ENCODE measurements at places on chromosomes 11 and 22.

- peak; percentile 99 for DNase-seq
These were observed 4.8 kb downstream of the SELENOM start for GRCh38 chr22:31102441-31103081.

DNA sequence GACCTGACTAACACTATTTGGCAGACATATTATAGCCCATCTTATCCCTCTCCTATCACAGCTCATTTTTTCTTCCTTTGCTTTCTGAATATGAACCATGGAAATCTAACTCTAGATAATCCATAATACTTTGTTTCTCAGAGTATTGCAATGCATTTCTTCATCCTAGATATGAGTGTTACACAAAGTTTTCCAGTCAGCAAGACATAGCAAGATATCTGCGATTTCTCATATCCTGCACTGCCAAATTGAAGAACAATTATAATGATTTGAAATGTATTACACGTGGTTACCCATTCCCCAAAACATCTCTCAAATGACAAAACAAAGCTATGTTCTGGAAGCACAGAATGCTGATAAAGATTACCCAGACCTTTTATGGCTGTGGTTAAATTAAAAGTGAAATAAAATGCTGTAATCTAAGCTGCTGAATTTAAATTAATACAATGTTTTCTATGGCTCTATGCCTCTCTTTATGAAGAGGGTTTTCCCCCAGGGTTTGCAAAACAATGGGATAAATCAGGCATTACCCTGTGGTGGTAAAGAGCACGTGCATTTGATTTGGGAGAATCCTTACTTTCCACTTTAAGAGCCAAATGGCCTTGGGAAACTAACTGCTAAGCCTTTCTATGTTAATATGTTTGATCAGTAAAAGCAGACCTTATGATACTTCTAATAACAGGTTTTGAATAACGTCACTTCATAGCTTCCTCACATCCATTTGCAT lies 1291.0 kb upstream of the CNTN5 start:
- DNase-seq, result no peak

- peak; percentile 97 for DNase-seq
These were observed at the start of gene CHKB for GRCh38 chr22:50582493-50583293. CHKB (minus strand) TSS chr22:50582849; CDS start chr22:50582781, 68 bp downstream.

DNA sequence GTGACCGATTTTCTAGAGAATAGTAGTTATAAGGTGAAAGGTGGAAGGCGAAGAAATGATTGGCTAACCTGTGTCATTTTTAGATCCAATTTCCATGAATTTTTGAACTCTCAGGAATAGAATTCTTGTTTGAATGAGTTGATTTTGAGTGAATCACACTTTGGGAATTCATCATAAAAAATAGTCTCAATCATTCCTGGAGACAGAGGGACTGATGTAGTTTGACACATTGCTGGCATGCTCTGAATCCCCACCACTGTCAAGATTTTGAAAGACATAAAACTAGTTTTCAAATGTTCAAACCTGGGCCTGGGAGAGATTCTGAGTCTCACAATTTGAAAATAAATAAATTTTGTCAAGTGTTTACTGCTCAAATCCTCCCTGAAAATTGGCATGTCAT lies 861.4 kb upstream of the RAG2 start:
- no peak for DNase-seq

GRCh38 chr11:126830216-126830806 lies 170.3 kb downstream of the KIRREL3 start:
- DNase-seq, result no peak

DNA sequence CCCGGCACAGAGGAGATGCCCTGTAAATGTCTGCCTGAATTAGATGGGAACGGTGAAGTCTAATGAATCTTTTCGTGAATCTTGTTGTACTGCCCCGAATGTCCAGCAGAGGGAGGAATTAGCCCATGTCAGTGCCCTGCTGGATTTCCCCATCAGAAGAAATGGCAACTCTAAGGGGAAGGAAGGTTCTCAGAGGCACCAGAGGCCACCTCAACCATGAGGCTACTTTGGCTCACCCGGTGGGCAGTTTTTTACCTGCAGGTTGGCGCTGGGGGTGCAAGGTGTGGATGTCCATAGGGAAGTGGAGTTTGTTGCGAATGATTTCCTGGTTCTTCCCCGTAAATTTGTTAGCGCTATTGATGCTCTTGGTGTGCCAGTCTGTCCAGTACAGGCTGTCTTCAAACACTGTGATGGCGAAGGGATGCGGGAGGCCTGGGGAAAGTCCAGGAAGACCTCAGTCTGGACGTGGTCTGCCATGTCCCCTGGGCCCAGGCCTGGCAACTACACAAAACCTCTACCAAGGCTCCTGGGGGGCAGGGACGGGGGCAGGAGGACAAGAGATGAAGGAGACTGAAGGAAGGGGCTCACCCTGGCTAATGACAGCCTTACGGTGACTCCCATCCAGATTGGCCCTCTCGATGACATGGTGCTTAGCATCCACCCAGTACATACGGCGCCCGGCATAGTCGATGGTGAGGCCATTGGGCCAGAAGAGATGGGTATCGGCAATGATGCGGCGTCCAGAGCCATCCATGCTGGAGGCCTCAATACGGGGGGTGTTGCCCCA lies 28.5 kb downstream of the LRP4 start:
- peak; percentile 55 for DNase-seq

DNA sequence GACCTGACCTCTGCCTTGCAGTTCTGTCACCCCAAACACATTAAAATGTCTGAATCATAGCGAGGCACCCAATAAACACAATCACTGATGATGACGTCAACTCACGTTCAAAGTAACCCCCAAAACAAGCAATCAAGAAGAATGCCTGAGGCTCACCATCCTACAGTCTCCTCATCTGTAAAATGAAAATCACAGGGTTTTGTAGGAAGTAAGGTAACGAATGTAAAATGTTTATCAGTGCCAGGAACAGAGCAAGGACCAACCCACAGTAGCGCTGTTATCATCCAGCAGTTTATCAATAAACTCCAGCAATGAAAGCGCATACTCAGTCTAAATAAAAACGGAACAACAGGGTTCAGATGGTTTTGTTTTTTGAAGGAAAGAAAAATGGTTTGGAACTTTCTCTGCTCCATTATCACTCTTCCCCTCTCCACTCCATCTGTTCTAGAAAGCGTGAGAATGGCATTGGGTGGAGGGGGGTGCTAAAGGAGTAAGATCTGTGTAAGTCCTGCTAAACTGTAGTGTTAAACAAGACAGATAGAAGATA lies 110.5 kb downstream of the MICAL3 start:
- no peak for DNase-seq

DNA sequence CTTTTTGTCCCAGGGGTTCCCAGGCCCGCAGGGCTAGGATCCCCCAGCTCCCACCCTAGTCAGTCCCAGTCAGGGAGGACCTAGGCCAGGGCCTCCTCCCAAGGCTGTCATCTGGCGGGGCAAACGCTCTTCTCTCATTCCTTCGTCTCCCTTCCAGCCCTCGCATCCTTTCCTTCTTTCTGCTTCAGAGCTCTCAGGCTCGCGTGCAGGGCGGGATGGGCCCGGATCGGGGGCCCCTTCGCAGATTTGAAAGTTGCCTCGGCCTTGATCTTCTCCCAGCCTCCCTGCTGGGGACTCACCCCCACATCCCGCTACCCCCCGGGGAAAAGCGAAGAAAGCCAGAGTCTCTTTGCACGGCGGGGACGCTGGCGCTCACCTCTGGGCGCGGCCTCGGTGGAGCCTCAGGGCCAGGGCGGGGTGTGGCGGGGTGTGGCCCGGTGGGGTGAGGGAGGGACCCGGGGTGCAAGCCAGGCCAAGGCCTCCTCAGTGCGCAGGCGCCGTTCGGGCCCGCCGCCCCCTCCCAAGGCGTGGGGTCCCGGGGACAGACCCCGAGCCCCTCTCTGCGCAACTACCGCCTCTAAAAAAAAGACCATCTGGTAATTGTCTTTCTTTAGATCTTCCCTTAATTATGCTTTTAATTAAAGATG lies 14.8 kb upstream of the PAX6 start:
- DNase-seq, result no peak

DNA sequence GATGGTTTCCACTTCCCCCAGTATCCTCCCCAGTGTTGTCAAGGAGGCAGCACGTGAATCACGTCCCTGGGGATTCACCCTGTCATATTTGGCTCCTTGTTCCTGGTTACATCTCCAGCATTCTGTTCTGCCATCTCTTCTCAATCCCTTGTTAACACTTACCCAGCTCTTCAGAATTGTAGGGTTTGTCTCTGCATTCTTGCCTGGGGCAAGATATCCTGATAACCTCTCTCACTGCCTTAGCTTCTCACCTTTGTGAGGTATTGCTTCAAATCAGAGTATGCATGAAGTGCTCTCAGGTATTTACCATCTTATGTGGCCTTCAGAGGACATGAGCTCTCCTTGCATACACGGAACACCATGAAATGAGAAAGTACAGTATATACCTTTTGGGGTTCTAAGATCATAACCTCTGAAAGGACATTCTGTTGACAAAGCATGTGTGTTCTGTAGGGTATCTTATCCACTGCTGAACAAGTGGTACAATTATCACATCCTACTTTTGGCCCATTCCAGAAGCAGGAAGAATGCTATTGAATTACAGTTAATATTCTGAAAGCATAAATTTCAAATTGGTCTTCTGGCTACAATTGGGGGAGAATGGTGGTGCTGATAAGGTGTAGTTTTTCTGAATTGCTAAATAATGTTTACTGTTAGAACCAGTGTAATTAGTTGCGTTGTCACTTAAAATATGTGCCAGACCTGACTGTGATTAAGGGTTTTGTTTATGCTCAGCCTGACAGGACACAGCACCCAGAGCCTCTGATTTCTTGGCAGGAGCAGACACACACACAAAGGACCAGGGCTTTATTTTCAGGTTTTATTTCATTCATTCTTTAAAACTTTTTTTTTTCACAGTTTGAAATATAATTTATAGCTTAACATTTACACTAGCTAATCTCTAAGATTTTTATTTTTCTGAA lies 32.7 kb downstream of the VSTM5 start:
- no peak for DNase-seq

DNA sequence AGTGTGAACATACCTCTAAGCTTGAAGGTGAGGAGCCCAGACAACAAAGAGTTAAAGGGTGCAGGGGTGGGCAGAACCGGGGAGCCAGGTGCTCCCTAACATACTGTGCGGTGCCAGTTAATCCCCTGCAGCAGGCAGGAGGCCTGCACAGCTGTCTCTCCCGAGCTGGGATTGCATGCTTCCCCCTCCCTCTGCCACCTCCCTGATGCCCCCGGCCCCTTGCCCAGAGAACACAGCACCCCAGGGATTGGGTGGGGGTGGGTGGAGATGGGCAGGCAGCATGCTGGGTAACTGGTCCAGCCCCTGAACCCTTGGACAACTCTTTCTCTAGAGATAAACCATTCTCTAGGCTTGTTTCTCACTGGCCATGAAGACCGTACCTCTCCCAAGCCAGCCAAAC lies 67.7 kb upstream of the MYOD1 start:
- no peak for DNase-seq

DNA sequence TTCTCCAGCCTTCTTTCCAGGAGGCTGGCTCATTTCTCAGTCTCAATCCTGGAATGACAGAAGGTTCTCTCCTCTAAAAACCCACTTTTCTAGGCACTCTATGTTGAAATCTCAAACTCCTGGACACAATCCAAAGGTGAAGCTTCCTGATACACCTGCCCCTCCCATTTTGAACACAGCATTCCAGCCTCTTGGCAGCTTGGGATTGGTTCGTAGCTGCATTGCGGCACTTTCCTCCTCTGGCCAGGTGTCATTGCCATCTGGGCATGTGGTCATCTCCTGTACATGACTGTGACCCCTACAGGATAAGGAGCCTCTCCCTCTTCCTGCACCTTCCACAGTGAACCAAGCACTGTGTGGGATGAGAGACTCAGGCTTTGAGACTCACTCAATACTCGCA lies 230.2 kb upstream of the B3GAT1 start:
- no peak for DNase-seq

- no peak for DNase-seq
These were observed 6.1 kb upstream of the CD59 start for GRCh38 chr11:33742249-33742851.

DNA sequence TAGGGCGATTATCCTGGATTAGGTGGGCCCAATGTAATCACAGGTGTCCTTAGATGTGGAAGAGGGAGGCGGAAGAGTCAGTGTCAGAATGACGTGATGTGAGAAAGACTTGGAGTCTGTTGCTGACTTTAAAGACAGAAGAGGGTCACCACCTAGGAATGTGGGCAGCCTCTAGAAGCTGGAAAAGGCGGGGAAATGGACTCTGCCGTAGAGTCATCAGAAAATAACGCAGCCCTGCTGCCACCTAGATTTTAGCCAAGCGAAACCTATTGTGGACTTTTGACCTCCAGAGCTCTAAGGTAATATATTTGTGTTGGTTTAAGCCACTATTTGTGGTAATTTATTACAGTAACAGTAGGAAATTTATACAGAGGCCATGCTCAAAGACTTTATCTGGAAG lies 4.8 kb downstream of the DDX10 start:
- DNase-seq, result no peak

DNA sequence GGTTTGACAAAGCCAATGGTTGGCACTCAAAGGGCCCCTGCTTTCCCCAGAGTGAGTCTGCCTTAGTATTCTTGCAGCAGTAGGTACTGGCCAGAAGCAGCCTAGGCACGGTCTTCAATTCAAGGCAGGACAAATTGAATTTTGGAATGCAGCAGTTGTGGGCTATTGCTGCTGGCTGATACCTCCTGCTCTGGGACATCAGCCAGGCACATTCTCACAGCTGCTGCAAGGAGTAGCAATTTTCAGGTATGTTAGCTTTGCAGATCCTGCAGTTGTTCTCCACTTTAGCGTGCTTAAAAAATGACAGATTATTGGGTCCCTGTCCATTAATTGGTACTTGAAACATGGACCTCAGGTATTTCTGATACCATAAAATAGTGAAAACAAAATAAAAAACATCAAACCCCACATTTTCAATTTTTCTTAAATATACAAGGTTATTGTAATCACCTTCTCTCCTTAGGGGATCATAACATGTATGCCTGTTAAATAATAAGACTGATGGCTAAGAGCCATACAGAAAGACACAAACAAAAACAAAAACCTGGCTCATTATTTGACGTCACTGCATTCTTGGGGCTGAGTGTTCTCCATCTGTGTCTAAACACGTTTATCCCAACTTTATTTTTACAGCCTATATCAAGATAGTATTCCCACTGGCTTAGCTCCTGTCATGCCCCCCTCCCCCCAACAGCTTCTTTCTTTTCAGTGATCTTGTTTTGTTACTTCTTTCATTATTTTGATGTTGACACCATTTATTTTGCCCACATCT lies 85.1 kb upstream of the CARD18 start:
- no peak for DNase-seq

Data from fibroblast of gingiva (primary cell).